COR-L47 (cell line): ENCODE measurements at places on chromosomes 5 and 9.

DNA sequence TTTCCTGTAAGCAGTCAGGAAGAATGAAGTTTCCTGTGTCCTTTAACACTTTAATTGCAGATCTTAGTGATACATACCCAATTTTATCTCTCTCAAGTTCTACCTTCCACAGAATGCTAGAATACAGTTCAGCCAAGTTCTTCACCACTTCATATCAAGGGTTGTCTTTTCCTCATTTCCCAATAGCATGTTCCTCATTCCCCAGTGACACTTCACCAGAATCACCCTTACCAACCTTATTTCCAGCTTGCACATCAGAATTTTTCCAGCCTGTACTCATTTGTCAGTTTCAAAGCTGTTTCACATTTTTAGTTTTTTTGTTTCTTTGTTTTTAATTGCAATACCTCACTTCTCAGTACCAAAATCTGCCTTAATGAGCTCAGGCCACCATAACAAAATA, 126.1 kb downstream of the ESM1 start:
- DNase-seq: no peak

GRCh38 chr5:74582853-74583252, 57.7 kb downstream of the ENC1 start:
- DNase-seq: no peak

- DNase-seq: no peak
Measured at GRCh38 chr9:104868687-104869404, 59.1 kb downstream of the ABCA1 start.

- DNase-seq: no peak
Measured at GRCh38 chr9:77912895-77913693, 118.5 kb downstream of the GNAQ start.

DNA sequence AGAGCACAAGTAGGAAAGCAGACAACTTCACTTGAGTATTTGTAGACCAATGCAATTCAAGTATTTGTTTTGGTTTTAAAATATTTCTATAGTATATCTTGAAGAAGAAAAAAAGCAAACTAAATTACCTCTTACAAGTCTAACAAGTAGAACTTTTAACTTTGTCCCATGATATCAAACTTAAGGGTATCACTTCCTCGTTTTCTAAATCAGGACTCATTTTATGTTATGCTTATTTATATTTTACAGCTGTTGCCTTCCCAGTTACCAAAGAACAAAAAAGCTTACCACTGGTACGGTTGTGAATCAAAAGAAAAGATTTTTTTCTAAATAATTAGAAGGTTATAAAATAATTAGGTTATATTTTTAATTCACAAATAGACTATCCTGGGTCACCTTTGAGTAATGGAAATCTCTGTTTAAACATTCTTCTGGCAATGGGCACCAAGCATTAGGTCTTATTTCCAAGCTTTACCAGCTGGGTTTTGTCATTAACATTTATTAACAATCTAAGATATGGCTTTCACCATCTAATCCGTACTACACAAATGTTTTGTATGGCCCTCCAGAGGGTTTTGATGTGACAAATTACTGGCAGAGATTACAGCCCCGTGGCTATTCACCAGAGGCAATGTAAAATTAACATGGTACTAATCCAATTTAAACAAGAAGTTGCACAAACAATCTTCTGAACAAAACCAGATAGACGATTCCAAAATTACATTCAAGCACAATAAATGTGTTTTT, 63.6 kb downstream of the CEP120 start:
- DNase-seq: no peak

- no peak for DNase-seq
Measured at GRCh38 chr9:20343325-20343724, 279.0 kb downstream of the MLLT3 start.

- no peak for DNase-seq
Measured at GRCh38 chr9:83445703-83446265, 92.4 kb downstream of the FRMD3 start.

GRCh38 chr9:96168882-96169281, 133.1 kb downstream of the HSD17B3 start:
- no peak for DNase-seq

GRCh38 chr5:100623719-100624118, 88.5 kb downstream of the FAM174A start:
- DNase-seq: peak; percentile 8

- no peak for DNase-seq
Measured at GRCh38 chr5:125139590-125139989, 393.2 kb upstream of the ZNF608 start.

- peak; percentile 78 for DNase-seq
Measured at GRCh38 chr9:97807681-97808080, 45.3 kb upstream of the FOXE1 start.

GRCh38 chr9:109707355-109707754, 72.6 kb upstream of the PALM2AKAP2 start:
- DNase-seq: no peak

- DNase-seq: no peak
Measured at GRCh38 chr9:76289042-76289441, 105.2 kb downstream of the RFK start.

DNA sequence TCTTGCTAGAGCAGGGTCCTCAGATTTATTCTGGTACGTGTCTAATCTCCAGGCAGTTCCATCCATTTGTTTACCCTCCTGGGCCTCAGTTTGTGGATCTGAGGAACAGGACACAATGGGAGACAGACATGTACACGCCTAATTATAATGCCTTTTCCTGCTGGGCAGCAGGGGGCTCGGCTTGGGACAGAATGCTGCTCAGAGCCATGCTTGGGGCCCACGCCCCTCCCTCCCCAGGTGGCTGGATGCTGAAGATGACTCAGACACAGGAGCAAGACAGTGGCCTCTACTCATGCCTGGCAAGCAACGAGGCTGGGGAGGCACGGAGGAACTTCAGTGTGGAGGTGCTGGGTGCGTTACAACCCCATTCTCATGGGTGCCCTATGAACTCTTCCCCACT, 72.7 kb upstream of the ASS1 start:
- no peak for DNase-seq

- DNase-seq: no peak
Measured at GRCh38 chr5:122694884-122695283, 80.0 kb upstream of the SNX2 start.

- no peak for DNase-seq
Measured at GRCh38 chr9:109072133-109072692, 47.5 kb downstream of the TMEM245 start.

GRCh38 chr5:139733698-139734538, 61.7 kb upstream of the PSD2 start:
- DNase-seq: no peak

- DNase-seq: no peak
Measured at GRCh38 chr5:99023330-99023729, 94.5 kb upstream of the CHD1 start.

- no peak for DNase-seq
Measured at GRCh38 chr5:102453716-102454115, 45.1 kb downstream of the SLCO6A1 start.

DNA sequence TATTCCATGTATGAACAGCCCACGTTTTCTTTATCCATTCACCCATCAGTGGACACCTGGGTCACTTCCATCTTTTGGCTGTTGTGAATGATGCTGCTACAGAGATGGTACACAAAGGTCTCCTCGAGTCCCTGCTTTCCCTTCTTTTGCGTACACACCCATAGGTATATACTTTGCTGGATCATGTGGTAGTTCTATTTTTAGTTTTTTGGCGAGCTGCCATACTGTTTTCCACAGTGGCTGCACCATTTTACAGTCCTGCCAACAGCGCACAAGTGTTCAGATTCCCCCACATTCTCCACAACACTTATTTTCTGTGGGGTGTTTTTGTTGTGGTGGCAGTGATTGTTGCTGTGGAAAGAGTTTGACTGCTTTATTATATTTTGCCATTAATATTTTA, 16.2 kb downstream of the RAPGEF1 start:
- DNase-seq: no peak

GRCh38 chr9:93141771-93142483, 7.9 kb upstream of the NINJ1 start:
- DNase-seq: no peak

GRCh38 chr5:132777209-132778069, at the start of gene SEPTIN8:
Gene SEPTIN8, minus strand, starts transcription at chr5:132777239. Its CDS starts 102 bp downstream, at chr5:132777137.
- DNase-seq: peak; percentile 43

DNA sequence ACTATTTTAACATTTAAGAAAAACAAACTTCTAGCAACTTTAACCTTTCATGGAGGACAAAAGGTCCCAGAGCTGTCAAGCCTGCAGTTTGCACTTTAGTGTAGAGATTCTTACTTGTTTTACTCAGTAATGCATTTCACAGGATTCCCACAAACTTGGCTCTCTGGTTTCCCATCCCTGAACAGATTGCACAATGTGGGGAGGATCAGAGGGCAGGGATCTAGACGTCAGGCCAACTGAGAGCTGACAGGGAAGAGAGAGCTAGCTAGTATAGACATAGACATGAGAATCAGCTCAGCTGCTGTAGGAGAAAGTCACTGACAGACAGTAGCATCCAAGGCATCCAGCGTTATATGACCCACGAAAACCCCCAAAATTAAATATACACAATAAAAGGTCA, 20.9 kb upstream of the BNIP1 start:
- no peak for DNase-seq

- DNase-seq: no peak
Measured at GRCh38 chr5:10509575-10509974, 54.3 kb upstream of the ANKRD33B start.

DNA sequence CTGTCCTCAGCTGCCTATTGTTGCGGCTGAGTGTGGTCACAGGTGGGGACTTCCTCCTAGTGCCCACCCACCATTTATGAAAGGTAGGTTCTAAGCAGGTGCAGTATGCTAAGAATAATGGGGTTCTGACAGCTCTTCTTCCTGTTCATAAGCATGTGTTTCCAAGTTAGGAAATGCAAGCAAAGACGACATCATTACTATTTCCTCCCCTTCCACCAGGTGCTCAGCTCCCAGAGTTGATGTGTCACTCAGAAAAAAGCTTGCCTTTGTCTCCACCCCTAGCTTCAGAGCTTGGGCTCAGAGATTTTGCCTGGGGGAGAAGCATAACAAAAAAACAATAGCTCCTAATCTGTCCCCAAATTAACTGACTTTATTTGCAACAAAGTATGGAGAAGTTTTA, 1076.7 kb downstream of the NR2F1-AS1 start:
- no peak for DNase-seq

GRCh38 chr5:176350416-176350815, 11.1 kb downstream of the KIAA1191 start:
- DNase-seq: no peak
